ENCODE measurements at places on chromosomes 1 and 21.

DNA sequence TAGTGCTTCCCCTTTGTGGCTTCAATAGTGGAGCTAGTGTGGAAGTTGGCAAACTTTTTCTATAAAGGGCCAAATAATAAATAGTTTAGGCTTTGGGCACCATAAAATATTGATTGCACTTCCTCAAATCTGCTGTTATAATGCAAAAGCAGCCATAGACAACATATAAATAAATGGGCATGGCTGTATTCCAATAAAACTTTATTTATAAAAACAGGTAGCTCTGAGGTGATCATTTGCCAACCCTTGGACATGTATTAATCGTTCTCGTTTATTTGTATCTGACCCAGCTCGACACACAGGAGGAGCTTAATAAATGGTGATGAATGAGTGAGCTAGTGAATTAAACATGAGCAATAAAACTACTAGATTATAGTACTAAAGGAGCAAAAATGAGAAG lies 13.3 kb downstream of the KAZN start:
- DNase-seq: no peak

- no peak for DNase-seq
Observed at GRCh38 chr1:40621821-40622450, 43.5 kb downstream of the RIMS3 start.

- peak; percentile 88 for DNase-seq
Observed at GRCh38 chr1:157325220-157325619, 187.0 kb upstream of the ETV3 start.

DNA sequence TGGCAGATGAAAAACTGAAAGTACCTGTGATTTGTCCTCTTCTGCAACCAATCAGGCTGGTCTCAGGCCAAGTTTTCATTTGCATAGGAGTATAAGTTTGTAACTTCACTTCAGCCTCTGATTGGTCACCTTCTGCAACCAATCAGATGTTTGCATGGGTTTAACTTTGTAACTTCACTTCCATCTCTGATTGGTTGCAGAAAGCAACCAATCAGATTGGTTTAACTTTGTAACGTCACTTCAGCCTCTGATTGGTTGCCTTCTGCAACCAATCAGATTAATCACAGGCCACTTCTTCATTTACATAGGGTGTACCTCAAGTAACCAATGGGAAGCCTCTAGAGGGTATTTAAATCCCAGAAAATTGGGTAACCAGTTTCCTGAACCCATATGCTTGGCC lies 18.9 kb upstream of the TUT4 start:
- peak; percentile 31 for DNase-seq

DNA sequence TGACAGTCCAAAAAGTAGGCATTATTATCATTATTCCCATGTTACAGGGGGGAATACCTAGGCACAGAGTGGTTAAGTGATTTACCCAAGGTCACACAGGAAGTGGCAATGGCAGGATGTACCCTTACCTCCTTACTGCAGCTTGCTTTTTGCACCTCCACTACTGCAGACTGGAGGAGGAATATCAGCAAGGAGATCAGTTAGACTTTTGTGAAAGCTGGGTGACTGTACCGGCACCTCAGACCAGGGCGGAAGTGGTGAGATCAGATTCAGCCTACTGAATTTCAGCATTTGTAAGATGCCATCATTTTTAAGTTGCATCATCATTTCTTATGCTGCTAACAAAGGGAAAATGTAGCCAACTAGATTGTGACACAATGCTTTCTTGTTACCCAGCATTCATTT lies 4.5 kb downstream of the ADARB1 start:
- DNase-seq: no peak

DNA sequence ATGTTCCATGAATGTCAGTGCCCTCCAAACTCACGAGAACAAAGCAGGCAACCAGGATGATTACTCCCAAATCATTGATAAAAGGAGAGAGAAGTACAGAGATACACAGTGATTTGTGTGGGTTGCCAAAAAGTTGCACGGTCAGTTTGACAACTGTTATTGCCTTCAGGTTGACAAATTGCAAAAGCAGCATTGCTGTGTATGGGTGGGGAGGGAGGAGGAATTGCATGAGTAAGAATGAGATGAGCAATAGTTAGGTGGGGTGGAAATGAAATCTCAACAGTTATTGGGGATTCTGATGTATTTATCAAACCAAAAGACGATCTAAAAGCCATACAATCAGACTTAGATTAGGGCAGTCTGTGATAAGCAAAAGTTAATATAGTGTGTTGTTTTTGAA lies 93.7 kb downstream of the NTMT2 start:
- DNase-seq: no peak

- no peak for DNase-seq
Observed at GRCh38 chr1:240073097-240073496, 18.6 kb upstream of the FMN2 start.

DNA sequence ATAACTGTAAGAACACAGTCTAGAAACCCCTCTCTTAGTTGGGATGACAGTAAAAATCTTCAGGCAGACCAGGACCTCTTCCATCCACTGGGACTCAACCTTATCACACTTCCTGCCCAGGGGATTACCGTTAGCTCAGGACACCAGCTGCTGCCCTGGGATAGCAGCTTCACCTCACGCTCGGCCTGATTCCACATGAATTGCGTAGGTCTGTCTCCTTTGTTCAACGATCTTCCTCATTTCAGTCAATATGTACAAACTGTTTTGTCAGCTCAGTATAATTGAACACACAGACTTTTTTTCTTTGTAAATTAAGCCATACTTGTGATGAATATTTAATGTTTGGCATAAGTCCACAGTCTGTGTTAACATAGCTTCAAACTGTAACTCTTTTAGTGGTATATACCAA lies 290.4 kb downstream of the GRIK1 start:
- no peak for DNase-seq

GRCh38 chr21:17523007-17523451 lies 10.2 kb downstream of the CXADR start:
- DNase-seq: no peak

- no peak for DNase-seq
Observed at GRCh38 chr21:46099476-46099875, 1.6 kb downstream of the COL6A2 start.
